ENCODE measurements at places on chromosomes 5 and 9. TPM values are rescaled to one million over a fixed set of nuclear protein-coding genes. Genes with fewer than 3 reads are reported as not detected.

The SSNA1 gene
- 65.9 TPM for total RNA-seq

The HCN1 gene
- not detected for total RNA-seq

The RABEPK gene
- 33.4 TPM for total RNA-seq

The STPG3 gene
- not detected for total RNA-seq

The CSF1R gene
- 0.89 TPM for total RNA-seq

The DBH gene
- not detected for total RNA-seq

The PPP3R2 gene
- total RNA-seq = not detected

The GPR150 gene
- total RNA-seq = under 0.01 TPM

Data from smooth muscle cell of the umbilical artery (primary cell).